ENCODE measurements at places on chromosomes 7 and 10.

GRCh38 chr10:43734716-43735115, 86.0 kb upstream of the ZNF32 start:
- no peak for DNase-seq

DNA sequence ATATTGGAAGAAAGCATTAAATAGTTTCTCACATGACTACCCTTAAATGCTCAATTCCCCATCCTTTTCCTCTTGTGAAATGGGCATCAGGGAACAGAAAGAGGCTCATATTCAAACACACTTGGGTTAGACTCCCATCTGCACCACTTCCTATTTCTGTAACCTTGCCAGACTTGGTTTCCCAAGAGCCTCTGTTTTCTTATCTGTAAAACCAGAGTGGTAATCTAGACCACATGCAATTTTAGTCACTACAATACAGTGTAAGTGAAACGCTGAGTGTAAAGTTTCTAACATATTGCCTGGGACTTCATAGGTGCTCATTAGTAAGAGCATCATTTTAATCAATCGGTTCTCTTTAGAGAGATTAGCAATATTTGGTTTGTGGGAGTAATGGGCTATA, 136.3 kb downstream of the SORCS1 start:
- no peak for DNase-seq

DNA sequence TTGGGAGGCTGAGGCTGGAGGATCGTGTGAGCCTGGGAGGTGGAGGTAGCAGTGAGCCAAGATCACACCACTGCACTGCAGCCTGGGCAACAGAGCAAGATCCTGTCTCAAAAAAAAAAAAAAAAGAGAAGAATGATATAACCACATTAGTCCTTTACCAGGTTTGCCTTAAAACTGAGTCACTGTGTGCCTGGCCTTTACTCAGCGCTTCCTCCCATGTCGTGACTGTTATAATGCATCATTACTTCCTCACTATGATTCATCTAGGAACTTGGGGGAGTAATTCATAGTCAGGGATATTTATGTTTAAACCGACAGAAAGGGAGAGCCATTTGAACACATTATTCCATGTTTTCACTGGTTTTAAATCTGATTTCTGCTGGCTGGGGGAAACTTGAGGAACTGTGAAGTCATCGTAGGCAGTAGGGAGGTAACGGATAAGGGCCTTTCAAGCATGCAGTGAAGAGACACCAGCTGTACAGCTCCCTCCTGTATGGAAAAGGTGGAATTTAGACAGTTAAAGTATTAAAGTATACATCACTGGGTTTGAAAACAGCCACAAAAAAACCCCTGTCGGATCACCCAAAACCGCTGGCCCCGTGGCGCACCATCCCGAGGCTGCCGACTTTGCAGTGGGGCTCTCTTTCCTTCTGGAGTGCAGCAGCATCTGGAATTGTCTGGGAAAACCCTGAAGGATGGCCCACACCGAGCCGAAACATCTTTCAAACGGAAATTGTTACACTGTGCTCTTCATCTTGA, 119.8 kb downstream of the NKX6-2 start:
- no peak for DNase-seq

DNA sequence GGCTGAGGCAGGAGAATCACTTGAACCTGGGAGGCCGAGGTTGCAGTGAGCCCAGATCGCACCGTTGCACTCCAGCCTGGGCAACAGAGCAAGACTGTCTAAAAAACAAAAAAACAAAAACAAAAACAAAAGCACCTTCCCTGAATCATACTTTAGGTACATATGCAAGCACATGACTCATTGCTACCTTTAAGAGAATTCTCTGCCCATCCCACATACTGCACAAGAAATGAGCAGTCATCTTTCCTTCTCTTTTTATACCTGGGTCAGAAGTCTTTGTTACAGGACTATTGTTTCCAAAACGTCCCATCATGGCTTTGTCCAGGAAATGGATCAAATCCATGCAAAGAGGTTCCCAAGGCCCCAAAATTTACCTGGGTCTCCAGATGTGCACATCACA, 21.5 kb upstream of the AKR1B10 start:
- no peak for DNase-seq

GRCh38 chr10:62268027-62268398, 631 bp downstream of the RTKN2 start:
- no peak for DNase-seq

DNA sequence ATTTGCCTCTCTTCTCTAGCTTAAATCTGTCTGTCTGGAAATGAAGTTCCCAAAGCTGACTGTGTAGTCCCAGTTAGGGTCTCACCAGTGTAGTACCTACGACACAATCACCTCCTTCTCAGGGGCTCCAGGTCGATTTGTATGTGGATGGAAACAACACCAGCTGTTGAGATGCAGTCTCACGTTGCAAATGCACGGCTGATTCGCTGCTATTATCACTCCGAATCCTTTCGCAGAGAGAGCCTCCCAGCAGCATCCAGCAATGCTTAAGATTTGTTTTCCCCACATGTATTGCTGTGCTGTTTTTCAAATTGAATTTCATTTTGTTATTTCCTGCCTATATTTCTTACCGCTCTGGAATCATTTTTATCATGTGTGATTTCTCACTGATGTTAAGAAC, 16.3 kb downstream of the VSTM4 start:
- no peak for DNase-seq

GRCh38 chr10:18571780-18572179, 79.6 kb downstream of the NSUN6 start:
- DNase-seq: no peak

DNA sequence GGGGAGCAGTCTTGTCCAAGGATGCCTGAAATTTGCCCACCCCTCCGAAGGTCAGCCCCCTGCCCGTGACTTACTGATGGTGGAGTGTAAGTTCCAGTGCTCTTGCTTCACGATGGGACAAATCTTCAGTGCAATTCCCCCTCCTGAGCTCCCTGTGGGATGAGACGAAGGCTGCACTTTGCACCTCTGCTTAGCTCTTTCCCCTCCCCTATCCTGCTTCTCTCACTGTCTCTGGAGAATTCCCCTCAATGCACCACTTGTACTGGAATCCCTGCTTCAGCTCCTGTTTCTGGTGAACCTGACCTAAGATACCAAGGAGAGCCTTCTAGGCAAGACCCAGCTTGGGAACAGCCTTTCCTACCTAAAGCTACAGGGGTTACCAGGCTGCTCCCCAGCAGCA, 122.9 kb upstream of the ZMIZ1 start:
- DNase-seq: no peak

GRCh38 chr10:84155521-84155920, 16.2 kb downstream of the GHITM start:
- DNase-seq: no peak

DNA sequence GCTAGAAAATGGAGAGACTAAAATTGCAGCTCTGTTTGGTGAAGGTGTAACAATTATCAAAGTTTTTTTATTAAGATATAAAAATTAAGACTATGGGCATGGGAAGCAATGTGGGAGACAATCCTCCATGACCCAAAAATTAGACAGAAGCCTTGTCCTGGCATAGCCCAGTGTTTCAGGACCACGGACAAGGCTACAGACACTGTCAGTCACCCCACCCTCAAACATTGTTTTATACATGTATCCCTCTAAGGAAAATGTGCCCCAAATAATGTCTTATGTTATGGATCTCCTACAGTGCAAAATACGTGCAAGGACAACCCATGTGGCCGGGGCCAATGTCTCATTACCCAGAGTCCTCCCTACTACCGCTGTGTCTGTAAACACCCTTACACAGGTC, 24.0 kb downstream of the HABP2 start:
- DNase-seq: no peak

GRCh38 chr10:79342811-79343561, 4.3 kb upstream of the PPIF start:
- DNase-seq: no peak

DNA sequence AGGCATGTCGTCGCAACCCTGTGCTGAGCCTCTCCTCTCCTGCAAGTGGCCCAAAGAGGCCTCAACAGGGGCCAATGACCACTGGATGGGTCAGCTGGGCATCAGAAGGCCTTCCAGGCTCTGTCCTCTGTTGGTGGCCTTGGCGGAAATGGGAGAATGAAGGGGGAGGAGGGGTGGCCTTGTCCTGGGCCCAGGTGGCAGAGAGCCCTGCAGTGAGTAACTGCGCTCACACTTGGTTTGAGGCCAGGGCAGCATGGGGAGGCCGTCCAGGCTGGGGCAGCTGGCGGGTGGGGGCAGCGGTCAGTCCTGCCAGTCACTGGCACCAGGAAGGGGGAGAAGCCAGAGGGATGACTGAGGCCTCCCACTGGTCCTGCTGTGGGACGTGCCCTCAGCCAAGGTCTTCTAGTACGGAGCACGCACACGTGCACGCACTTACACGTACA, 59.8 kb downstream of the LHPP start:
- DNase-seq: no peak

DNA sequence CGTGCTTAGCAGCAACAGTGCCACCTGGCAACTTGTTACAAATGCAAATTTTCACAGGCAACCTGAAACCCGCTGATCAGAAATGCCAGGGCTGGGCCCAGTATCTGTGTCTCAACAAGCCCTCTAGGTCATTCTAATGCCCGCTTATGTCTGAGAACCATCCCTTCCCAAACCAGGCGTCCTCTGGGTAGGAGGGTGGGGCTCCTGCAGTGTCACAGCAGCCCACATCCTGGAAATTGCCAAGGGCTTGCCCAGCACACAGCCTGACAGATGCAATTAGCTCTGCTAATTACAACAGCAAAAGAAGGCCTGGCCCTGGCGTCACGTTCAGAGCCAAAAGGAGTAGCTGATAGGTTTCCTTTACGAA, 15.9 kb downstream of the ITPRIP start:
- no peak for DNase-seq

DNA sequence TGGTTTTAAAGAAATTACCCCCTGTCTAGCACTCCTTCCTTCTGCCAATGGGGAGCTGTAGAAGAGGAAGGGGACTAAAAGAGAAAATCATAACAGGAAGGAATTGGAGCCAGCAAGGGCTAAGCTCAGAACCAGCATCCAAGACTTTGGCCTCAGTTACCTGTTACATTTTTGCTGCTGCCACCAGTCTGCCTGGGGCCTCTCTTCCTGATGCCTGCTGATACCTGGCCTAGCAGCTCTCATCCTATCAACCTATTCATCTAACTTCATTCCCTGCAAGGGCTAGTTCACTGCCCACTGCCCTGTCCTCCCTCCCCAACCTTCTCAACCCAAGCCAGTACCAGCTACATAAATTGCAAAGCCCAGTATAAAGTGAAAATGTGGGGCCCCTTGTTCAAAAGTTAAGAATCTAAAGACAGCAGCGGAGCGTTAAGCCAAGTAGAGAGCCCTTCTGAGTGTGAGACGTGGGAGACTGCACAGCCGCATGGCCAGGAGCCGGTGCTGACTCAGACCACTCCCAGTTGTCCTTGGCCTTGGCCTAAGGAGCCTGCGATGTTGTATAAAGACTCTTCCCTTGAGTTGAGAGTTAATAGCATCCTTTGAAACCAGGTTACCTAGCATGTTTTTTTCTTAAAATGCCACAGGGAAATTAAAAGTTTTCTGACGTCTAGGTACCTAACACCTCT, 13.2 kb upstream of the AOC1 start:
- no peak for DNase-seq

- no peak for DNase-seq
Observed at GRCh38 chr7:67738145-67738544, 741.5 kb downstream of the TYW1 start.

- DNase-seq: no peak
Observed at GRCh38 chr10:5813091-5813340, 218 bp downstream of the GDI2 start.

GRCh38 chr7:42033480-42033879, 203.5 kb downstream of the GLI3 start:
- no peak for DNase-seq

DNA sequence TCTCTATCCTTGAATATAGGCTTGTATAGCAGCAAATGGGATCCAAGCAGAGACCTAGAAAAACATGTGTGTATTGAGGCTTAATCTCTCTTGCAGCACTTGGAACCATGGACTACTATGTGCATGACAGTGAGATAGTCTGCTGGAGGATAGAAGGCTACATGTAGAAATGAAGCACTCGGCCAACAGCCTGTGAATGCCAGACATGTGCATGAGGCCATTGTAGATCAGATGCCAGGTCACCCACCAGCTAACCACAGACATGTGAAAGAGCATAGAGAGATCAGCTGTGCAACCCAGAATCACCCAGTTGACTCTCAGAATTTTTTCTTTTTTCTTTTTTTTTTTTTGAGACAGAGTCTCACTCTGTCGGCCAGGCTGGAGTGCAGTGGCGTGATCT, 90.9 kb downstream of the NT5C2 start:
- DNase-seq: no peak

- DNase-seq: no peak
Observed at GRCh38 chr10:43845121-43845520, 196.4 kb upstream of the ZNF32 start.

- no peak for DNase-seq
Observed at GRCh38 chr10:28987555-28988320, 301.1 kb upstream of the LYZL1 start.

- DNase-seq: no peak
Observed at GRCh38 chr10:2920168-2920567, 147.2 kb upstream of the PFKP start.

DNA sequence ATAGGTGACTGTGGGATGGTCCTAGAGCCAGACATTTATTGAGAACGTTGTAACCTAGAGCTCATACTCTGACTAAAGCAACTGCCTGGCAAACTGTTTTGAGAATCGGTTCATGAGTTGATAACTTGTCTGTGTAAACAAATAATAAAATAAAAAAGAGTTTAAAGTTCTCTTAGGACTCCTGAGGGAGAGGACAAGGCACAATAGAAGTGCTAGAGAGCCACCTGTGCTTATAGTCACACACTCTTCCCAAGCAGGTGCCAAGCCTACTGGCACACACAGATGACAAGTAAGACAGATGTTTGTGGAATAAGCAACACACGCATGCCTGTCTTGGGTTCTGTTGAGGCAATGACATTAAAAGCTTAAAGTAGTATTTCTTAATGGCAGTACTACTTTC, 7.9 kb downstream of the EDRF1 start:
- DNase-seq: no peak

- DNase-seq: no peak
Observed at GRCh38 chr7:70694434-70694970, 437.4 kb upstream of the GALNT17 start.

- DNase-seq: no peak
Observed at GRCh38 chr7:28700096-28700495, 258.0 kb downstream of the TRIL start.

DNA sequence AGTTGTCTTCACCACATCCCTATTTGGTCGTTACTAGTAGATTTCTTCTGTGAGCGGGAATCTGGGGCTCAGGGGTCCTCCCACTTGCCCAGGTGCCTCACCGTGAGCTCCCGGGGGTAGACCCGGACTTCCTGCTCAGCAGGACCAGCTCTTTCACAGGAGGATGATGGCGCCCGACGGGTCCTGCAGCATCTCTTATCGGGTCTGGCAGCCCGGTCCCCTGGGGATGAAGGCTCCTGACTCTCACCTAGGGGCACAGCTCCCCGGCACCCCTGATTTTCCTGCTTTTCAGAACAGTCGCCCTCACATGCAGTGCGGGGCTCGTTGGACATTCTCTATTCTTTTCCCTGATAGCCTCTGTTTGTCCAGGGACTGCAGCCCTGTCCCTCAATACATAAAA, 33.0 kb upstream of the SHH start:
- no peak for DNase-seq

GRCh38 chr7:54738737-54739136, 20.3 kb downstream of the SEC61G start:
- DNase-seq: no peak

- DNase-seq: no peak
Observed at GRCh38 chr7:23093546-23093945, 12.0 kb upstream of the KLHL7 start.

- DNase-seq: no peak
Observed at GRCh38 chr7:27433581-27433980, 191.0 kb downstream of the EVX1 start.

Data from activated CD4-positive, CD25-positive, alpha-beta regulatory T cell (primary cell).